Psoas muscle (tissue), 8 donors: ENCODE measurements at places on chromosomes 5 and 9. TPM values are rescaled to one million over a fixed set of nuclear protein-coding genes. Genes with fewer than 3 reads are reported as not detected.

Gene PDGFRB
- 19.9 TPM for polyA plus RNA-seq

Gene ADAMTS12
- polyA plus RNA-seq: 0.51 TPM

Gene AHRR
- polyA plus RNA-seq: 0.39 TPM

Gene SLC46A2
- polyA plus RNA-seq: not detected

Gene GOLPH3
- 25.4 TPM for polyA plus RNA-seq

Gene FBP1
- polyA plus RNA-seq: 0.24 TPM

Gene OLFM1
- 13.0 TPM for polyA plus RNA-seq

Gene TMC1
- 0.08 TPM for polyA plus RNA-seq

Gene PCDHB9
- 0.09 TPM for polyA plus RNA-seq

- DNase-seq: no peak
Measured at GRCh38 chr9:14788846-14789245, 66.3 kb upstream of the CER1 start.

GRCh38 chr9:10443181-10443867 is 169.5 kb downstream of the PTPRD start:
- DNase-seq: no peak

DNA sequence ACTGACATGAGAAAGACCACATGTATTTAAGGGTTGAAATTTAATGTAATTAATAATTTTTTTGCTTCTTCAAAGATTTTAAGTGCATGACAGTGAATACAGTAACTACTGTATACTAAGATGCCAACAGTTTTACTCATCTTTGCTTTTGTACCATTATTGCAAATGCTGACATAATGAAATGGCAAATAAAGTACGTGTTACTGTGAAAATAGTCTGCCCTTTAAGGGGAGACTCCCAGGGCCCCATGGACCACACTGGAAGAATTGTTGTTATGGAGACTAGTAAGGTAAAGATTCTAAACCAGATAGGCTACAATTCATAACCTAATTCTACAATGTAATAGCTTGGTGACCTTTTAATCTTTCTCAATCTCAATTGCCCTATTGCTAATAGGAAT is 84.7 kb downstream of the NR3C1 start:
- no peak for DNase-seq

DNA sequence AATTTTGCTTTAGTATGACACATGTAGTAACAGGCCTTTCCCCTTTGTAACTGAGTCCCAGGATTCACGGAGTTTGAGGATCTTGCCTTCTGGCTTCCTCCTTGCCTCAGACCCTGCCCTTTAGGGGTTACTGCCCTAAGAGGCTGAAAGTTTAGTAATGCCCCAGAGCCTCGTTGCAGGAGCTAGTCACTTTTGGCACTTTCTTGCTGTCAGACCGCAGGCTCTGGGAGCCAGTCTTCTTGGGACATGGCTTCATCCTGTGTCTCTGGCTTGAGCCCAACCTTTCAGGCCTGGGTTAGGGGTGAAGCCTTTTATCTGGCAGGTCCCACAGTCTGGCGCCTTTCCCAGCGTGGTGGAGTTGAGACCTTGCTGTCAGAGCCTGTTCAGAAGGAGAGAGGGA is 185.6 kb upstream of the DMRT1 start:
- DNase-seq: peak; percentile 87

DNA sequence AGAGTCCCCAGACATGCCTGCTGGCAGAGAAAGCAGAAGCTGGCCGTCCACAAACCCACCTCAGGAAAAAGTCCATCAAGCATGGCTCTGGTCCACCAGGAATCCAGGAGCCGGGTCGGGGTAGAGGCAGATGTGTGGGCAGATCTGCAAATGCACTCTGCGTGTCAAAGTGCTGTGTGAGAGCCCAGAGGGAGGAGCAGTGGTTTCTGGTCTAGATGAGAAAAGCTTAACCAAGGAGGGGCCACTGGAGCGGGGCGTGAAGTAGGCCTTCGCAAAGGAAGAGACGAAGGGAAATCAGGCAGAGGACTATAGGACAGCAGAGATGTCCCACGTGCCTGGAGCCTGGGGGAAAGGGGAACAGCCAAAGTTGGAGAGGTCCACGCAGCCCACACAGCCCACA is 40.0 kb downstream of the TTLL11 start:
- no peak for DNase-seq

DNA sequence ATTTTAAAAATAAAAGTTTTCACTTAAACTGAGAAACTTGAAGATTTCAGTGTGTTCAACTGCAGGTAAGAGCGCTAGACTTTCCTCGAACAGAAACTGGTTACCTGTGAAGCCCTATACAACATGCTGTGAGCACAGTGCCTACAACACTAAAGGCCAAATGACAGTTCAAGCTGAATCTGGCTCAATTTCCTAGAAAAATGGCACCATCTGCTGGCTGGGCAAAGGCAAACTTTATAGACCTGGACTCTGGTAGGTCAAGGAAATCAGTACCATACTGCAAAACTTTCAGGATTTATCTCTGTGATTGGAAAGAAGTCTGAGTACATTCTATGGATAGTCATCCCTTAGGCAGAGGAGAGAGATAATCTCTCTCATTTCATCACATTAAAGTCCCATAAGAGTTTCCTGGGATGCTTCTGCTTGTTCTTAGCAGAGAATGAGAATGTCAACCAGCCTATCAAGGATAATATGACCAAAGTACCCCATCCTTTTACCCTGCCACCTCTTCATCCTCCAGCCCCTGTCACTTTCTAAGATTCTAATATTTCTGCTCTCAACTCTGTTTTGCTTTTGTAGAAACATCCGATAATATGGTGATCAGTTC is 31.8 kb upstream of the FOXB2 start:
- DNase-seq: no peak

DNA sequence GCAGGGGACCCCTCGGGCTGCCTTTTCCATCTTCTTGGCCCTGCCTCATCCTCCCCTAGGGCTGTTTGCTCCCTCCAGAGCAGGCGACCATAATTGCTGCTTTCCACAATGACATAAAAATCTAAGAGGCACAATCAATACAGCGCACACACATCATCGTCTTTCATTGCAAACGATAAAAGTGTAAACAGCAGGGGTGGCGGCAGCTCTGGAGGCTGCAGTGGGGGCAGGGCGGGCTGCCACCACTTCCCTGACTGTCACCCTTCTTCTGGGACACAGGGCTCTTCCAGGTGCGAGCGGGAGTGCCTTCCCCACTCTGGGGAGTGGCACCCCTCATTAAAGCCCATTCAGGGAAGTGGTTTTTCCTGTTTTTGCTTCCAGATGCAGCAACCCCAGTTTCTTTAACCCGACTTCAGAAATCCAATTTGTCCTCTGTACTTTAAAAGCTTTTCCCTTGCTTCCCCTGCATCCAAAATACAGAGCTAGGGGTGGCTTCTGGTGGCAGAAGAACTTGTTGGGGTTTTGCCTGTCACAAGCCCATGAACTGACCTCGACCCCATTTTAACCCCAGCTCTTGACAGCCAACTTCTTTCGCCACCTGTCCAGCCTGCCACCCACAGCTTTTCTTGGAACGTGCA is 45.7 kb downstream of the TSPAN17 start:
- no peak for DNase-seq

DNA sequence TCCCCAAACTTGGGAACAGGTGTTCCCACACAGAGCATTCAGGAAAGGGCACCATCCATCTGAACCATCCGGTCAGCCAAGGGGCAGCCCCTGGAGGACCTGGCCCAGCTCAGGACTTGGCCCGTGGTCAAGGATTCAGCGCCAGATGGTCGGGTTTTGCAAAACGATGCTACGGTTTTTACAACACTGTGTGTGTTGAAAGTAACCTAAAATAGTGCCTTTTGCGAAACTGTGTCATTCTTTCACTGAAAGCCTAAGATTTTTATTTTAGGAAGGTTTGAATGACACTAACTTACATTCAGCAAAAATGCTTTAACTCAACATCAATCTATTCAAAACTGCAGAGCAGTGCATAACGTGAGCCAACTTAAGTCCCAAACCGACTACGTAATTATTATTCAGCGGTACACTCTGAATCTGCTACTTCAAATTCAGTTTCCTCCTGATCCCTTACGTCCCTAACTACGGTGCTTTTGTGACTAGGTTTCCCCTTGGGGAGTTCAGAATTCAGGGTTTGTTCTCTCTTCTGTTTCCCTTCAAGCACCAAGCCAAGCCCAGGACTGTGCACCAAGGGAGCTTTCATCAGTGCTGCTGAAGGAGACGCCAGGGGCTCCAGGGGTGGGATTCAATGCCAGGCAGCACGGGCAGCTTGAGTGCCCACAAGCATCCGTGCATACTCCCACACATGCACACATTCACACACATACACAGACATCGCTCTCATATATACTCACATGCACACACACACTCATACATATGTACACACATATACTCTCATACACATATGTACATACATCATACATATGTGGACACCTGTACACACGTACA is 25.8 kb downstream of the LPCAT1 start:
- no peak for DNase-seq

GRCh38 chr5:19771174-19771835 is 216.7 kb downstream of the CDH18 start:
- DNase-seq: no peak

GRCh38 chr5:81908771-81909170 is 63.1 kb upstream of the ATG10 start:
- DNase-seq: no peak

GRCh38 chr5:124130816-124131215 is 615.6 kb downstream of the ZNF608 start:
- no peak for DNase-seq

DNA sequence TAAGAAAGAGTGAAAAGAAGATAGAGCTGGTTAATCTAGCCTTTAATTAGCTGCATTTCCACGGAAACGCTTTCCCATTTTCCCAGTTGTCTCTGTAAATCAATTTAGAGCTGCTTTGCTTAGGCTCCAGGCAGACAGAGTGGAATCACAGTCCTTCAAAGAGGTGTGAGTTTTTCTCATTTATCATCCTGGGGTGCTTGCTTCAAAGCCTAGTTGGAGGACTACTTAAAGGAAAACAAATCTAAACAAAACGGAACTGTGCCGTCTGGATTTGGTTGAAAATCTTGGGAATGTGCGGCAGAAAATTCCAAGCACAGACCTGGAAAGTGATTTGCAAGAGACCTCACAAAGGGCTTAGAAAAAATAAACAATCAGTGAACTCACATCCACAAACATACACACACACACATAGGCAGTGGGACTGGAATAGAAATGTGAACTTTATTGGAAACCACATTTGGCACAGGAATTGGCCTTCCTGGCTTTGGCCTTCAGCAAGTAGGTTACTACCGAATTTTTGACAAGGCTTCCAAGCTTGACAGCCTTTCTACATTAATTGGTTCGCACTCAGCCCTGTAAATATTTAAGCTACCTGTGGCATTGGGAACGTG is 235.2 kb upstream of the SLC24A2 start:
- DNase-seq: no peak

- DNase-seq: no peak
Measured at GRCh38 chr5:62333250-62333794, 27.3 kb downstream of the KIF2A start.

GRCh38 chr9:98846879-98847278 is 39.4 kb downstream of the GALNT12 start:
- DNase-seq: no peak

DNA sequence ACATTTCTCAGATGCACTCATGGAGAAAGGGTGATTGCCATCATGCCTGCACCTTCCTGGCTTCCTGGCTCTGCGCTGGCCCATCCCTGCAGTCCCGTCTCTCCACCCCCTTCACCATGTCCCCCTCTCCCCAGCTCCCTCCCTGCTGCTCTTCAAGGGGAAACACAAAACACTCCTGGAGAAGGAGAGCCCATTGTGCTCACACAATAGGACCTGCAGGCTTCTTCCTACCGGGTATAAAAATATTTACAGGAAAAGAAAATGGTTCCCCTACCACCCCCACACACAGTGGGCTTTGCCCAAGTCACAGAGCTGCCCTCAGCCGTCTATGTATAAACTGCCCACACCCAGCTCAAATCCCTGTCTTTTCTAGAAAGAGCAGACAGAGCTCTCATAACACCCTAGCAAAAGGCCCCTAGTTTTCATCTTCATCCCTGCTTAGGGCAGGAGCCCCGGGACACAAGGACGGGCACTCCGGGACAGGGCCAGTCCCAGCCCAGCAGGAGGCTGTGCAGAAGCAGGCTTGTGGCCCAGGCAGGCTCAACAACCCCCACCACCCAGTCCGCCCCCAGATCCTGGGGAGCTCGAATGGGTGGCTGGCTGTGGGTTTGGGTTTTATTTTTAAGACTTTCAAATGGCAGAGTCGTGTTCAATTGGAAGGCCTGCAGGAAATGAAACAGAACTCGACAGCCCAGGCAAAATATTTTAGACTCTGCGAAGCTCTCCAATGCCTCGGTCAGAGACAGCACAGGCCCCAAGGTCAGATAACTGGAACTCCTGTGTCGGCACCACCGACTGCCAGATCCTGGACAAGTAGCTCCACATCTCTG is 77.3 kb downstream of the LRSAM1 start:
- DNase-seq: no peak

- no peak for DNase-seq
Measured at GRCh38 chr5:74232276-74232675, 408.3 kb downstream of the ENC1 start.

- no peak for DNase-seq
Measured at GRCh38 chr5:124962111-124962510, 215.7 kb upstream of the ZNF608 start.

GRCh38 chr5:180353048-180353979 is at the start of gene GFPT2:
GFPT2 (minus strand) TSS chr5:180353336; CDS start chr5:180353217, 119 bp downstream.
- peak; percentile 87 for DNase-seq

GRCh38 chr5:160354666-160355065 is 15.8 kb downstream of the C1QTNF2 start:
- no peak for DNase-seq

DNA sequence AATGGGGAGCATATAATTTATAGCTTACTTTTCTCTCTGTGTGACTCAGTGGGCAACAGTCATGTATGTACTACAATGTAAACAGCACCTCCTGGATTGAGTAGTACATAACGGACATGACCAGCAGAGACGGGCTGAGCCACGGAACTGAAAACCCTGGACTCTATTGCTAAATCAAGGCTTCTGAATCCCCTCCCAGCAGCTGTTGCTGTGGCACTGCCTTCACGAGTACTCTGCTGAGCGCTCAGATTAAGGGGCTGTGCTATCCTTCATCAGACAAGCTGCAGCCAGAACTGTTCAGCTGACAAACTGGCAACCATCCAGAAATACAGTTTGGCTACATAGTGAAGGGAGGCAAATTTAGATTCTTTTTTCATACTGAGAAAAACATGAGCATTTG is 131.3 kb upstream of the CCDC180 start:
- DNase-seq: peak; percentile 19
